ENCODE measurements at places on chromosomes 6 and 20. TPM values are rescaled to one million over a fixed set of nuclear protein-coding genes. Genes with fewer than 3 reads are reported as not detected.

CLPSL2 gene
- 2.0 TPM for total RNA-seq

QKI gene
- total RNA-seq, result 117 TPM

CYP21A2 gene
- total RNA-seq, result not detected

BIRC7 gene
- total RNA-seq, result 0.54 TPM

RREB1 gene
- 48.6 TPM for total RNA-seq

CDSN gene
- total RNA-seq, result not detected

ENPP4 gene
- 2.7 TPM for total RNA-seq

MYBL2 gene
- 345 TPM for total RNA-seq

TREM1 gene
- not detected for total RNA-seq

NFS1 gene
- 77.1 TPM for total RNA-seq

SRPK1 gene
- 114 TPM for total RNA-seq

GGTLC1 gene
- 1.3 TPM for total RNA-seq

EYS gene
- total RNA-seq, result not detected

PACRG gene
- not detected for total RNA-seq

MOCS3 gene
- 13.2 TPM for total RNA-seq

PPIL4 gene
- 28.3 TPM for total RNA-seq

CST2 gene
- not detected for total RNA-seq

GLP1R gene
- total RNA-seq, result not detected

DNAH8 gene
- total RNA-seq, result not detected

OPRM1 gene
- not detected for total RNA-seq

HTR1E gene
- not detected for total RNA-seq

SLC26A8 gene
- 1.4 TPM for total RNA-seq

EBF4 gene
- 7.5 TPM for total RNA-seq

RIOK1 gene
- 34.2 TPM for total RNA-seq

TCEA2 gene
- total RNA-seq, result 39.9 TPM

CASS4 gene
- total RNA-seq, result 0.67 TPM

C6orf163 gene
- total RNA-seq, result 3.3 TPM

DPPA5 gene
- not detected for total RNA-seq

BPIFB1 gene
- total RNA-seq, result not detected

PPP1R14C gene
- total RNA-seq, result 2.4 TPM

CNR1 gene
- total RNA-seq, result not detected

HLA-DRB1 gene
- total RNA-seq, result not detected

LY6G6F gene
- not detected for total RNA-seq

EDEM2 gene
- 41.2 TPM for total RNA-seq

CGA gene
- total RNA-seq, result not detected

SLC22A3 gene
- total RNA-seq, result 2.3 TPM

FOXP4 gene
- total RNA-seq, result 117 TPM

RCAN2 gene
- total RNA-seq, result not detected

CDH26 gene
- total RNA-seq, result 1.5 TPM

VSX1 gene
- not detected for total RNA-seq

PNLDC1 gene
- 0.32 TPM for total RNA-seq

TPD52L1 gene
- 60.1 TPM for total RNA-seq

TINAG gene
- not detected for total RNA-seq

SPTLC3 gene
- 34.7 TPM for total RNA-seq

CCR6 gene
- total RNA-seq, result not detected

PRSS35 gene
- total RNA-seq, result 72.0 TPM

PPP1R16B gene
- not detected for total RNA-seq

KCNK5 gene
- 19.8 TPM for total RNA-seq

TRIM31 gene
- 0.74 TPM for total RNA-seq

SIRPB2 gene
- total RNA-seq, result not detected

ARMC2 gene
- 7.8 TPM for total RNA-seq

C20orf141 gene
- total RNA-seq, result not detected

TDRD6 gene
- not detected for total RNA-seq

TBXT gene
- not detected for total RNA-seq

PDE7B gene
- not detected for total RNA-seq

MATN4 gene
- total RNA-seq, result not detected

CRIP3 gene
- not detected for total RNA-seq
